Regular cardiac myocyte (primary cell): ENCODE measurements at places on chromosomes 2 and 18. TPM values are rescaled to one million over a fixed set of nuclear protein-coding genes. Genes with fewer than 3 reads are reported as not detected.

The NT5DC4 gene
- total RNA-seq, result not detected in 2 replicates

The SLC9A4 gene
- not detected in 2 replicates for total RNA-seq

The CACNB4 gene
- 2.3 and 20.0 TPM in 2 replicates for total RNA-seq

The GPR39 gene
- 2.3 and 2.8 TPM in 2 replicates for total RNA-seq
